ENCODE measurements at places on chromosomes 5 and 9.
A peak's percentile ranks its signal among the peaks of the same experiment; 100 is the strongest.

DNA sequence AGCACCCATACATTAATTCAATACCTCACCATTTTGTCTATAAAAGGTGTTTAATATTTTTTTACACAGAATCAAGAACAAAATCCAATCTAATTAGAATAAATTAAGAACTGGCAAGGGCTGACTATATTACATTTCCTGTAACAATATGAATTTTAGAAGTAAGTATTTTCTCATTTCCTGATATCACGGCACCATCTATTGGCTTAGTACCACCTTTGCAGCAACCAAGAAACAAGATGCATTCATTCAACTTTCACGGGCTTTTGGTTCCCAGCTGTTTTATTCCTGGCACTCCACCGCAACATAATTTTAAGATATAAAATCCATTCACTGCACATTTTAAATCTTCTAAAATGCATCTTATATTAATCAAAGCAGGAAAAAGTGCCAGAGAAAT, 20.6 kb downstream of the PSMB7 start:
- no peak for DNase-seq

DNA sequence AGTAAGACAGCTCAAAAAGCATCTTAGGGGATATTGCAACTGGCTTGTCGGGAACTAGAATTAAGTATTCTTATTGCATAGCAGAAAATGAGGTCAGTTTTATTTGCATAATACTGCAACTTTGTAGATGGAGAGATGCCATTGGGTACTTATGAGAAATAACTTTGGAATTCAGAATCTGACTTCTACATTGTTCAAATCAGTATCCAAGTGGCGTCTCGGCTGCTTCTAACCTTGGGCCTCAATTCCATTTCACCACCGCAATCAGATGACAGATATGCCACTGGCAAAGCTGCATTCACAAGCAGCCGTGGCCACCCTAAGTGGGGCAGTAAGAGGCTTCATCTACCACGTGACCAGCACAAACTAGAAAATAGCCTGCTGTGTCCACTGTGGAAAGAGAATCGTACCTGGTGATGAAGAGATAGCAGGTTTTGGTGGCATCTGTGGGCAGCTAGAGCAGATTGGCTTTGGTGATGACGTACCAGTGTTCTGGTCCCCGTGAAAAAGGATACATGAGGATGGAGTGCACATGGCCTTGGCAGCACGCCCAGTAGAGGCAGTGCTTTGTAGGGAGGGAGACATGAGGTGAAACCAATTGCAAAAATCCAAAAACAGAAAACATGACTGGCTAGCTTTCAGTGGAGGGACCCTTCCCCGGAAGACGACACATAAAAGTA, 116.6 kb downstream of the KLHL3 start:
- no peak for DNase-seq

GRCh38 chr9:131927091-131927490, 152.6 kb downstream of the MED27 start:
- DNase-seq = no peak

- peak; percentile 77 for DNase-seq
Measured at GRCh38 chr9:22030101-22030598, 21.0 kb upstream of the CDKN2B start.

- no peak for DNase-seq
Measured at GRCh38 chr5:158385982-158386381, 527.0 kb upstream of the CLINT1 start.

GRCh38 chr5:97037819-97038218, 101.9 kb downstream of the LNPEP start:
- no peak for DNase-seq

DNA sequence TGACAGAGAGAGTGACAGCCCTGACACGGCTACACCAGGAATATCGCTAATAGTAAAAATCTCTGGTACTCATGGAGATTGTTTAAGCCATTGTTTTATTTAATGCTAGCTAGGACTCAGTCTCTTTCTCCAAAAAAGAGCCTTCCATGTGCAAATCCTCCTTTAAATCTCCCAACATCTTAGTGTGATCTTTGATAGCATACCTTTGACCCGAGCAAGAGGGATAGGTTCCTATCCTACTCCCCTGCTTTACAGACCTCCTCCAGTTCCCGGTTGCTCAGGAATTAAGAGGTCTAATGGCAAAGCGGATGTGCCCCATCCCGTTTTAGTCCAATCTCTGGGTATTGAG, 663 bp upstream of the FRMD3 start:
- no peak for DNase-seq

- no peak for DNase-seq
Measured at GRCh38 chr9:108396193-108396592, 459.6 kb downstream of the ACTL7B start.

DNA sequence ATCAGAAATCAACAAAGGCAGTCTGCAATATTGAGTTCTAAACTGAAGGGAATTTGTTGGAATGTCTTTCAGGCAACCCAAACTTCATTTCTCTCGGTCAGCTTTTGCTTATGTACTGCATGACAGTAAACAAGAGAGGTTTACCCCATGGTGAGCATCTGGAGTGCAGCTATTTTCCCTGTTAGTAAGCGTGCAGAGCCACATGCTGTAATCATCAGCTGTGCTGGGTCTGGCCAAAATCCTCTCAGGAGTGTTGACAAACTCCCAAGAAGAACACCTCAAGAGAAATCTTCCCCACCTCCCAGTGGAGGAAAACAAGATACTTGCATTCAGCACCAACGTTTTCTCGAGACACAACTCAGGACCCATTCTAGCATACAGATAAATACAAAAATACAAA, 83.6 kb upstream of the ADAMTSL1 start:
- DNase-seq = no peak

DNA sequence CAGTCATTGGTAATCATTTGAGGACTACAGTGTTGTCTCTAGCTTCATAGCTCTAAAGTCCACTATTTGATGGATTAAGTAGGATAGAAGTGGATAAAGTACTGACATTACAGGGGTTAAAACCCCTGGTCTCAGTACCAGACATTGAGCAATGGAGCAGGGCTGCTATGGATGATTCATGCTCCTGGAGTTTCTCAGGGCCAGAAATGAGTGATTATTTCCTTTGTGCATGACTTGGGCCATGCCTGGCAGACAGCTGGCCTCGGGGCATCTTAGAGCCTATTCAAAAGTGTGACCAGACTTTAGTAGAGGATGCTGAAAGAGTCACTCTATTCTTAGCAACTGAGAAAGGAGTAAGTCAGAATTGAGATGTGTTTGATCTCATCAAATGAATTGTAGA, 350.7 kb upstream of the TLE4 start:
- DNase-seq = no peak

DNA sequence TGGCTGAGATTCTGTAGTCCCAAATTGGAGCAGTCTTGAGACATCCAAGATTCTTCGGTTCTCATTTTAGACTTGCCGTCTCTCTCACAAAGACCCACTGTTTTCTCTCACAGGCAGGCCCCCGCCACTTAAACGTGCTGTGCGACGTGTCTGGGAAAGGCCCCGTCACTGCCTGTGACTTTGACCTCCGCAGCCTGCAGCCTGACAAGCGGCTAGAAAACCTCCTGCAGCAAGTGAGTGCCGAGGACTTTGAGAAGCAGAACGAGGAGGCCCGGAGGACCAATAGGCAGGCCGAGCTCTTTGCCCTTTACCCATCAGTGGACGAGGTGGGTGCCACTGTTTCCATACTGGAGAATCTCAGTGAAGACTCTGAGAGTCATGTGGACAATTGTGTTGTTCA, 97.2 kb downstream of the DOCK8 start:
- no peak for DNase-seq

GRCh38 chr9:30075022-30075421, 2309.4 kb upstream of the ACO1 start:
- no peak for DNase-seq

DNA sequence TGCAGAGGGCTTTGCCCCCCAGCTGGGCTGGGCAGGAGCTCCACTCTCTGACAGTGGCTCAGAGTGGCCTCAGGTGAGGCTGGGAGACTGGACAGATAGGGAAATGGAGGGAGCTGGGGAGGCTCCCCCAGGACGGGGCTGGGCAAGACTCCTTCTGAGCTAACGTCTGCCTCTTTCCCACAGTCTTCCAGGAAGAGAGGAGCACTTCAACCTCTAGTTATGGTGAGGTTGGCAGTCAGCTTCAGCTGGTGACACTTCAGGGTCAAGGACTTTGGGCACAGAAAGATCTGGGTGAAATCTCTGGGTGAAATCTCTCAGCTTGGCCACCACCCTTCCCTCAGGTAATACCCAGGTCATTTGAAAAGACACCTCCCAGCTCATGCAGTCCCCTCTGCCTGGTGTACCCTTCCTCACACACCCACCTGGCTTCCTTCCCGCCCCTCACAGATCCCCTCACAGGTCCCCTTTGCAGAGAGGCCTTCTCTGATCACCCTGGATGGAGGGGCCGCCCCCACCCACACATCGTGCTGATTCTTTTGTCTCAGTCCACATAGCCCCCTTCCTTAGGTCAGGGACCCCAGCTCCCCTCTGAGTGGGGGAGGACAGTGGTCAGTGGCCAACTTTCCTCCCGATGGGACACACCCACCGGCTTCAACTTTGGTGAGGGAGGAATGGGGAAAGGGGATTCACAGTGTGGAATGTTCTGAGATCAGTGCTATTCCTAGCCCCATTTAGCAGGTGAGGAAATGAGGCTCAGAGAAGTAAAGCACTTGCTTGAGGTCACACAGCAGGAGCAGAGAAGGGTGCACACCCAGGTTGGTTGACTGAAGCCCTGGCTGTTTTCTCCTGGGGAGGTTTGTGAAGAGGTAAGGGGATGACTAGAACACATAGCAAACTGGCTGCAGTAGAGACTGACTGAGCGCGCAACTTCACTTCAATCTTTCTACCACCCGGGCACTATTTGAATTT, 15.8 kb upstream of the NEURL1B start:
- no peak for DNase-seq

DNA sequence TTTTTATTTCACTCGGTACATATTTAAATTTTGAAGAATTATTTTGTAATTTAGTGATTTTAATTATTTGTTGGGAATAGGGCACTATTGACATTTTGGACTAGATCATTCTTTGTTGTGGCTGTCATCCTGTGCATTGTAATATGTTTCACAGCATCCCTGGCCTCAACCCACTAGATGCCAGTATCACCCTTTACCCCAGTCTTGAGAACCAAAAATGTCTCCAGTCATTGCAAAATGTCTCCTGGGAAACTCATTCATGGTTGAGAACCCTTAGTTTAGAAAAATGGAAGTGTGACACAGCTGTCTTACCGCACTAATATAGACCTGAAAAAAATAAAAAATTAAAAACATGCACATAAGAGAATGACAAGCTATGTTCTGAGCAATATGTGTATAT, 88.4 kb upstream of the CCDC152 start:
- no peak for DNase-seq

Measured in inflammatory macrophage treated with lipopolysaccharide for 1 hour (primary cell).